ENCODE measurements at places on chromosomes 12 and 14.

DNA sequence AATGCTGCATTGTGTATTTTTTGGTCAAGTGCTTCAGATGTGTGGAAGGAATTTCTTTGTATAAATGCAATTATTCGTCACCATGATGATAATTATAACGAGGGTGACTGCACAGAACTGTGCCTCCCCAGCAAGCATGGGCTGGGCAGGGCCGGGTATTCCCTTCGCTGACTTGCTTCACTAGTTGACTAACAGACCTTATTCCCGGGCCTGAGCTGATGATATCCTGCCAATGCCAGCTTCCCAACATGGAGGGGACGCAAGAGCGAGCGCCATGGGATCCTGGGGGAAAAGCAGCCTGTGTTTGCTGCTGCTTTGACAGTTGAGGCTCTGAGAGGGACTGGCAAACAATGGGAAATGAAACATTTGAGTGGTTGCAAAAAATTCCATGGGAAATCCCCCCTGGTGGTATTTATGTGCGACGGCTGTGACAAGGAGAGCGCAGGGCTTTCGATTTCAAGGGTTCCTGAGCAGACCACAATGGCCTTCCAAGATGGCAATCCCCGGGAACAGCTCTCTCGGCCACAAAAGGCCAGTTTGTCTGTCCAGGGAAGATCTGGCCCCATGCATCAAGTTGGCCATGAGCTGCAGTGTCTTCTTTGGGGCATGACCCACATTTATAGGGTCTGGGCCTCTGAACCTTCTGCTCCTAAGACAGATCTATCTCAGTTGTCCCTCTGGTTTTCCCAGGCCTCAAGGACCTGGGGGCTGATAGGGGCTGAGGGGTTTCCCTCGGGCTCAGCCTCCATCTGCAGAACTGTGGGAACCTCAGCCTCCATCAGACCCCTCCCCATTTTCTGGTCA lies 21.9 kb upstream of the MAP1LC3B2 start:
- DNase-seq, result no peak

- DNase-seq, result no peak
Observed at GRCh38 chr12:59650588-59651228, 54.9 kb downstream of the SLC16A7 start.

GRCh38 chr12:56954958-56955355 lies 2.5 kb downstream of the RDH16 start:
- DNase-seq, result peak; percentile 89

GRCh38 chr12:62834971-62835547 lies 99.9 kb downstream of the PPM1H start:
- no peak for DNase-seq

GRCh38 chr12:103799857-103800771 lies 40.9 kb downstream of the NT5DC3 start:
- DNase-seq, result no peak

DNA sequence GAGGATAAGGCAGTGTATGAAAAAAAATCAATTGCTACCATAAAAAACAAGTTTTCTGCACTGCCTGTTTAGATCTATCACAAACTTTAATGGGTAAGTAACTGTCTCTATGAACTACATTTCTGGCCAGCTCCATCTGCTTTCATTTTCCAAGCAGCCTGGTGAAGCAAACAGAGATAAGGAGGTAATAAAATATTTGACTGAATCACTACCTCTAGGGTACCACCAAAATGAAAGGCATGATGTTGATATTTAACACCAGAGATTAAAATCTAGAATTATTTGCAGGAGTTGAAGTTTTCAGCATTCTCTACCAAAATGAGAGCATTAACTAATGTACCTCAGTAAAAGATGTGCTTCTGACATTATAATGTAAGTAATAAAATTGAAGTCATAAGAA lies 863.5 kb upstream of the MGAT4C start:
- DNase-seq, result no peak

GRCh38 chr12:121807642-121808347 lies 4.0 kb downstream of the SETD1B start:
- no peak for DNase-seq

DNA sequence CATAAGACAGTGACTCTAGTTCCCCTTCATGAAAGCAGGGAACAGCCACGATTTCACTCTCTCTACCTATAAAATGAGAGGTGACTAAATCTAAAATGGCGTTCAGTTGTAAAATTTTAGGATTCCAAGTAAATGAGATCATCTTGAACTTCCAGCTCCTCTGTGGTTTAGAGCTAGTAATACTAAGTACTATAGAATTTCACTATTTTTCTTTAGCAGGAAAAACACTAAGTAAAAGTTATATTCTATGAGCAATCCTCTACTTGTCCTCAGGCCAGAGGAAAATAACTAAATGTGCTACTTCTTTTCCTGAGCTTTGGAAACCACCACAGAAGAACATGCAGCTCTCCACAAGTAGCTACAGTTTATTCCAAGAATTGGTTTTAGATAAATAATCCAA lies 55.6 kb downstream of the NIN start:
- DNase-seq, result no peak

GRCh38 chr12:1445807-1446206 lies 148.6 kb downstream of the FBXL14 start:
- no peak for DNase-seq

DNA sequence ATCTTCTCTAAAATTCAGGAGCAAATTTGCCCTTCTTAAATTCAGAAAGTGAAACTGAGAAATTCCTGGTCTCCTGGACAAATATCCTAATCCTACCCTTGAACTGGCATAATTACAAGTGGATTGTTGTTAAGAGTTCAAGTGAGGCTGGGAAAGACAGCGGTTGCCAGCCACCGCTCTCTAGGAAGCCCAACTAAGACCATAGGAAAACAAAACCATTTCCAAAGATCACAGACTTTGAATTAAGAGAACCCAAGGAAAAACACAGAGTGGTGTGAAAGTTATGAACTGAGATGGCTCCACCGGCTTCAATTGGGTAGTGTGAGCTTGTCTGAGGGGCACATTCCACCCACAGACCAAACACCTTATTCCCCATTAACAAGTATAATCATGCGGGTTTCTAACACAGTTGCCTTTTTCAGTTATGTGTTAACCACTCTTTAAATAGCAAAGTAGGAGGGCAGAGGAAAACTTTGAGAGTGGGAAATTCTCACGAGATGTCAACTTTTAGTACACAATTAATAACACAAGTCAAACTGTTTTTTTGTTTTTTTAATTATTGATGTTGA lies 1628.8 kb upstream of the SEL1L start:
- DNase-seq, result no peak

DNA sequence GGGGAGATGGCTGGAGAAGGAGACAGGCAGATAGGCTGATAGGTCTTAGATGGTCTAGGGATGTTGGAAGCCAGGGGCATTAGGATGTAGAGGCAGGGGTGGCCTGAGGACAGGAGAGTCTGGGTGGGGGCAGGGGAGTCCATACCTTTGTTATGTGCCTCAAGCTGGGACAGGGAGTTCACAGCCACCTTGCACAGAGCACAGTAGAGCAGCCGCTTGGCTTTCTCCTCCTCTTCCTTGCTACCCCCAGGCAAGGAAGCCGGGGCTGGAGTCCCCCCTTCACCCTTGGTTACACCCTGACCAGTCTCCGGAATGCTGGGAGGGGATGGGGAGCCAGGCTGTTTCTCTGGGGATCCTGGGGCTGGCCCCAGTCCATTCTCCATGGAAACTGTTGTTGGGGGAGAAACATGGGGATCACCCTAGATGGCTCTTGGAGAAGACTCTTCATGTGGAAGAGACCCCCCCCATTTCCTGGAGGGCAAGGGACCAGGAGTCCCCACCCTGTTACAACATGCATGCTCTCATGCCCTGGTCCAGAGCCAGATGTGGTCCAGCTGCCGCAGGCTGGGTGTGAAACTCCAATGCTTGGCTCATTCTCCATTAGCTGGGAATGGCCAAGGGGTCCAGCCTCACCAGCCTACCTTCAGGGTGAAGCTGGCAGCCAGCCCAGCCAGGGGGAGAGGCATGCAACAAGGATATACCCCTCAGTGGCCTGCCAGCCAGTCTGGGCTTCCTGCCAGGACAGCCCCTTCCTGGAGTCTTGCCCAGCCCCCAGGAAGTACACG lies 7.2 kb upstream of the GPR84 start:
- DNase-seq, result no peak

All from vagina (tissue), 2 donors.